ENCODE measurements at places on chromosomes 7 and 10. TPM values are rescaled to one million over a fixed set of nuclear protein-coding genes. Genes with fewer than 3 reads are reported as not detected.

GRCh38 chr7:69843653-69844052 lies 245.4 kb downstream of the AUTS2 start:
- H3K27me3 ChIP-seq: no peaks in the 10 kb centered on the region
- H3K4me3 ChIP-seq: no peak overlapping the region
- no peak for DNase-seq
- H3K27ac ChIP-seq: no peak overlapping the region

DNA sequence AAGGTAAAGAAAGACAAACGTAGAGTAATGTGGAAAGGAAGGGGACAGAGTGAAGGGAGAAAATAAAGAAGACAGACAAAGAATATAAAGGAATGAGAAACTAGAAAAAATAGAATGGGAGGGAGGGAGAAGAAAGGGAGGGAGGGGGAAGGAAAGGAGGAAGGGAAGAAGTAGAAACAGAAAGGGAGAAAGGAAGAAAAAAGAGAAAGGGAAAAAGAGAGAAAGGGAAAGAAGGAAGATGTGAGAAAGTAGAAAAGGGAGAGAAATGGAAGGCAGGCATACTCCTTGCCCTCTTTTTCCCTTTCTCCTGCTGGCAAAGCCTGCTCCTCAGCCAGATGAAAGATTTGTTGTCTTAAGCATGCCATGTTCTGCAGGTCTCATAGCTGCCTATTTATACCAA lies 1137.8 kb upstream of the C7orf33 start:
- H3K36me3 ChIP-seq: no peaks in the 10 kb centered on the region
- H3K4me1 ChIP-seq: no peaks in the 10 kb centered on the region
- H3K27me3 ChIP-seq: no peaks in the 10 kb centered on the region
- no peak overlapping the region for H3K4me3 ChIP-seq

- no peak overlapping the region for H3K4me3 ChIP-seq
- no peaks in the 10 kb centered on the region for H3K36me3 ChIP-seq
- H3K27ac ChIP-seq: no peak overlapping the region
- DNase-seq: no peak
- H3K27me3 ChIP-seq: no peaks in the 10 kb centered on the region
Measured at GRCh38 chr7:55105952-55106351, 87.1 kb downstream of the EGFR start.

CCDC146 gene
- 1.7 TPM for total RNA-seq

DNA sequence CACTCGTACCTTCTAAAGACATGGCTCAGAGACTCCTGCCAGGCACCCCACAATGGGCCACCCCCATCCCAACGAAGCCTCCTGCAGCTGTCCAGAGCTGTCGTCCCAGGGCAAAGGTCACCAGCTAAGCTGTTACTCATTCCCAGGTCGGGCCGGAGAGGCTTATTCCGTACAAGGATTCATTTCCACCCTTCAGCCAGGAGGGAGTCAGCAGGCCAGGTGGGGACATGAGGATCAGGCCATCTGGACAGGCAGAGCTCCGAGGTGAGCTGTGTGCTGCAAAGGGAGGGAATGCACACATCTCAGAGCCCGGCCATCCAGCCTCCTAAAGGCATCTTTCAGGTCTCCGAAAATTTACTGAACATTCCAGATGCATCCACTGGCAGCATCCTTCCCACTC lies 63.9 kb upstream of the NANOS1 start:
- no peaks in the 10 kb centered on the region for H3K36me3 ChIP-seq
- DNase-seq: no peak
- H3K27me3 ChIP-seq: no peaks in the 10 kb centered on the region
- no peak overlapping the region for H3K4me3 ChIP-seq
- no peaks in the 10 kb centered on the region for H3K4me1 ChIP-seq
- H3K27ac ChIP-seq: no peak overlapping the region

Measured in endodermal cell (in vitro differentiated cells).